ENCODE measurements at places on chromosomes 12 and 14.

GRCh38 chr12:111803038-111803626 is 36.4 kb downstream of the ALDH2 start:
- no peak for DNase-seq

- DNase-seq: no peak
Measured at GRCh38 chr12:18141048-18141982, 51.3 kb upstream of the RERGL start.

- DNase-seq: no peak
Measured at GRCh38 chr12:57341275-57341990, 89.4 kb downstream of the R3HDM2 start.

DNA sequence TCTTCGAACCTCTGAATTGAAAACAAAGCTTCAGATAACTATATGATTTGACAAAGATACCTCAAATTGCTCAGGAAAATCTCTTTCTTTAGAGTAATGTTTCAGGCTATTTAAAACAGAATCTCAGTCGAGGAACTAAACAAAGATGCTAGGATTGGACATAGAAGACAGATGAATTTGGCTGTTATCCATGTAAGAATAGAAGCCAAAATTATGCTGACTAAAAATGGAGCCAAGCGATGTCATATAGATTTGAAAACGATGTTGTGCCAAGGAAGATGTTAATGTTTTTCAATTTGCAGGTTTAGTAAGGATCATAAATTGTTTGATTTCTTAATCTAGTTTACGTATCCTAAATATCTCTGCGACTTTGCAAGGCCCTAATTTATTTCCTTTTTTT is 295.9 kb downstream of the FOXG1 start:
- DNase-seq: no peak

GRCh38 chr12:24724814-24725213 is 224.1 kb downstream of the BCAT1 start:
- no peak for DNase-seq

DNA sequence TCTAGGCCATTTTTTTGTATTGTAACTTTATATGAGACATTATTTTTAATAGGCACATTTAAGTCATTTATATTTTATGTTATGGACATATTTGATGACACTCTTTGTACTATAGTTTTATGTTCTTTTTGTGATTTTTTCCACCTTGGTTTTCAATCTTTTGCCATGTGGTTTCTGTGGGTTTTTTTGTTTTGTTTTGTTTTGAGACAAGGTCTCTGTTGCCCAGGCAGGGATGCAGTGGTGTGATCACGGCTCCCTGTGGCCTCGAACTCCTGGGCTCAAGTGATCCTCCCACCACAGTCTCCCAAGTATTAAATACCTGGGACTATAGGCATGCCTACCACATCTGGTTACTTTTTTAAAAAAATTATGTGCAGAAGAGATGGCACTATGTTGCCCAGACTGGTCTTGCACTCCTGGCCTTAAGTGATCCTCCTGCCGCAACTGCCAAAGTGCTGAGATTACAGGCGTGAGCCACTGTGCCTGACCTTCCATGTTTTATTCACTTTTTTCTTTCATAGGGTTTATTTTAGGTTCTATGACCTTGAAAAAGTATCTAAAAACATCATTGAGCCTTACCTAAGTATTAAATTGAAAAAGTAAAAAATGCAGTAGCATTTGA is 16.3 kb downstream of the MSRB3 start:
- no peak for DNase-seq

- no peak for DNase-seq
Measured at GRCh38 chr12:123833830-123834229, 71.7 kb downstream of the DNAH10 start.

DNA sequence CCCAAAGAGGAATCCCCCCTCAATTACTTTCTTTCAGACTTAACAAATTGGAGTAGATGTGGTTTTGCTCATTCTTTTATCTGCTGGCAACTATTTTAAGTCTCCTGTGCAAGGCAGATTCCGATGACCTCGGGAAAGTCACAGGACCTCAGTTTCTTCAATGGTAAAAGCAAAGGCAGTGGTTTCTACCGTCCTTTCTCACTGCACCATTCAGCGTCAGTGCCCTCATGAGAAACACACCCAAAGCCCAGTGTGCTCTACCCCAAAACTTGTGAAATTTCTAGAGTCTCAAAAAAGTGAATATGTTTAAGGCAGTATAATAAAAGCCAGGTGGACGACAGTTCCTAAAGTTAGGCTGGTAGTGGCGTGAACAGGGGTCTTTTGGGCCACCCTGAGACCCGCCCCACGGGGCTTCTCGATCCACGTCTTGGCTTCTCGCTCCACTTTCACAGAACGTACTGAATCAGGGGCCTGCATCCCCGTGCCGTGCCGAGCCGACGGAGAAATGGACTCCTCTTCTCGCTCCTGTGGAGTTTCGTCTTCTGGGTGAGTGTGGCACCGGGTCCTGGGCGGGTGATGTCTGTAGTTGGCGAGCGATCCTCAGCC is 1.3 kb upstream of the ARHGAP5 start:
- no peak for DNase-seq

DNA sequence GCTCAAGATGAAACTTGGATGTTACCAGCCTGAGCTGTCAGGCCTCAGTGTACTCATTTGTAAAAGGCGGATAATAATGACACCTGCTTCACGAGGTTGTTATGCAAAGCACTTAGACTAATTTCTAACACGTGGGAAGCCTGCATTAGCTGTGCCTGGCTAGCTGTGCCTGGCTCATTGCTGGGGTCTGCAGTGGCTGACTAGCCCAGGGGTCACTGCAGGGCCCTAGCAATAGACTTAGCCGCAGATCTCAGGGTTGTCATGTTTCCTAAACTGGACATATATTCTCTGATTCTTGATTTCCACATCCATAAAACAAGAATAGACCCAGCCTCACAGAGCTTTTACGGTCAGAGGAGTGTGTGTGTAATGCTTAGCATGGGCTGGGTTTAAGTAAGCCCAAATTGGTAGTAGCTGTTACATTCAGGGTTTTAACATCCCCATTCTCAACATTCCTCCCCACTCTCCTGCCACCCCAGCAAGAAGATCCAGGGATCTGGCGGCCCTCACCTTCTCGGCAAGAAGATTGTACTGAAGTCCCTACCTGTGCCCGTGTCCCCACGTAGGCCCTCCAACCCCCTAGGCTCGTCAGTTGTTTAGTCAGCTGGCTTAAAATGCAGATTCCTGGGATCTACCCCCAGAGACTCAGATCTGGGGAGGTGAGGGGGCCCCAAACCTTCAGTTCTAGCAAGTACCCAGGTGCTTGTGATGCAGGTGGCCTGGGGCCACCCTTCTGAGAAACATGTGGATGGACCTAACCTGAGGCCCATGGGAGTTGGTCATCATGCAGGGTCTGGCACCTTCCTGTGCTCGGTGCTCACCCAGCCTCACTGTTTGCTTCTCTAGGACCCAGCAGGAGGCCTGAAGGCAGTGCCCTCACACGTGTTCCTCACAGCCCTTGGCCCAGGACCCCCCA is 8.6 kb downstream of the NR4A1 start:
- peak; percentile 42 for DNase-seq

DNA sequence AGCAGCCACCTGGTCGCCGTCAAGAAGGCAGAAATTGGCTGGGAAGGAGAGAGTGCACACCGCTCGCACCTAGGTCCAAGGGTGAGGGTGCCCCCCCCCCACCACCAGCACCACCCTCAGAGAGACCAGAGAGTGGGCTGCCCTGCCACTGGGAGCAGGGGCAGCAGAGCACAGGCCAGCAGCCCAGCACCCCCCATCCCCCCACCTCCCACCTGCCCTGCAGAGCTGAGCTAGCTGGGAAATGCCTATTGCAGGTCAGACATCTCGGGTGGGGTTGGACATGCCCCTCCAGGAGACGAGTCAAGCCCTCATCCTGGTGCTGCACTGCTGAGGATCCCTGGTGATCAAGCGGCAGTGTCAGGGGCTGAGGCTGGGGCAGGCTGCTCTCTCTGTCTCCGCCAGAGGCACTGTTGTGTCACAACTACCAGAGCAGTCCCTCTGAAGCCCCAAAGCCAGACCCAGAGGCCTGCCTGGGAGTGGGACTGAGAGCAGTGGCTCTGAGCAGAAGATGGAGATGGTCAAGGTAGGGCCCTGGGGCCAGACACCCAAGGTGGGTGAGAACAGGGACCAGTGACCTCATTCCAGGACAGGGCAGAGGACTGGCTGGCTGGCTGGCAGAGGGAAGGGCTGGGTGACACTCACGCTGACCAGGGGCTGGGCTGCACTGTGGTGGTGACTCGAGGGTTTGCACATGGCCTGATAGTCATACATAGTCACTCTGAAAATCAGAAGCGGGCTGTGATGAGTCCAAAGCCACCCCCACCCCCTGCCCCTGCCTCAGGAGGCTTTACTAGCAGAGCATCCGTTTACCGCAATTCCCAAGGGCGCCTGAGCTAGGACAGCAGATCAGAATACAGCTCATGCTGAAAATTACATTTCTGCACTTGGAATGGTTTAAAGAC is 19.7 kb upstream of the LRTM2 start:
- DNase-seq: no peak

GRCh38 chr12:55719371-55719770 is 822 bp upstream of the RDH5 start:
- DNase-seq: no peak

DNA sequence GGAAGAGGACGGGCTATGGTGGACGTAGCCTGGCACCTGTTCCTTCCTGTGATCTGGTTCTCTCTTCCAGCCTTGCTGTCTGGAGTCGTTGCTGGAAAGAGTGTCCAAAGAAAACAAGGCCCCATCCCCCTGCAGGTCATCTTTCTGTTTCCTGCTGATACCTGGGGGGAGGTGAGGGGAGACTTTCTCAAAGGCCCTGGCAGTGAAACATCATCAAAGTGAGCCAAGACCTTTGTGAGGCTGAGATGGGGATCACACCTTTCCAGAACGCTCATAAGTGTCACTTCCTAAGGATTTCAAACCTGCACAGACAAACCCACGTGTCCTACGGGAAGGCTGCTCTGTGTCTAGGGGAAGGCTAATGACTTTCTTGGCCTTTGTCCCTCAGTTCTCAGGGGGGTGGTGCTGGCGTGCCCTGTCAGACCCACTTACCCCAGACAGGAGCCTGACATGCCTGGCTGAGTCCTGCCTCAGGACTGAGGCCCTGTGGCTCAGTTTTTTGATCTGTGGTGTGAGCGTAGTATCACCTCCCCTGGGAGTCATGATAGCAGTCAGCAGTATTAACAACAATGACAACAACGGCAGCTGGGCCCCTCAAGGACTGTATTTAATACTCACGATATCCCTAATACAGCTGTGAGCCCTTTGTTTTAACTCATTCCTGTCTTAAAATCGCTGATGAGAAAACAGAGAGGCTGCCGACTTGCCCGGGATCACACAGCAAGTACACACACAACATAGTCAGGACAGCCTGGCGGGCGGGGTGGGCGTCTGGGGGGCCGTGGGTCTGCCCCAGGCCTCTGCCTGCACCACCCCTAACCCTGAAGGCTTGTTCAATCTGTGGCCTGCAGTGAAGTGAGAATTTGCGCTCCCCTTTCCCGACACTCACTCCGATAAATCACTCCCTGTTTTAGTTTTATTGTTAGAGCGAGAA is 235.2 kb downstream of the SLC41A2 start:
- no peak for DNase-seq

DNA sequence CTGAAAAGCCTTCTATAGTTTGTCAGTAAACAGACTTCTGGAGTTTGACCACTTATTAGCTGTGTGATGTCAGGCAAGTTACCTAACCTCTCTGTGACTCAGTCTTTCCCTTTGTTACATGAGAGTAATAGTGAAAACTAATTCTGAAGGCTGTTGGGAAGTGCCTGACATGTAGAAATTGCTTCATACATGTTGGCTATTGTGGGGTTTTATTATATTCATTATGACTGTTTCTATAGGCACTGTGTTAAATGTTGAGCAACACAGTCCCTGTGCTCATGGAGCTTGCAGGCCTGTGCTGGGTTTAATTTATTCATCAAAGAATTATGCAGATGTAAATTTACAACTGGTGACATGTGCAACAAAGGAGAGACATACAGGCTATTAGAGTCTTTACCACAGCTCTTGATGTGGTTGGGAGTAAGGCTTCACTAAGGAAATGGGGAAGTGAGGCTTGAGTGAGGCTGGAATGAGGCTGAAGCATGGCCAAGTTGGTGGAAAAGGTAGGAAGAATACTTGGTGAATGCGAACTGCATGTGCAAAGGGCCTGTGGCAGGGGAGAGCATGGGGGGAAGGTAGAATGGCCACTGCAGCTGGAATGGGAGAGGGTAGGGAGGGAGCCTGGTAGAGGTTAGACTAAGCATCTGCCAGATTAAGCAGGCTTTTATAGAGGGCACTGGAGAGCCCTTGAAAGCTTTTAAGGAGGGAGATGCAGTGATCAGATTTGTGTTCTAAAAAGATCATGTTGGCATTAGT is 236.4 kb upstream of the CRY1 start:
- no peak for DNase-seq

DNA sequence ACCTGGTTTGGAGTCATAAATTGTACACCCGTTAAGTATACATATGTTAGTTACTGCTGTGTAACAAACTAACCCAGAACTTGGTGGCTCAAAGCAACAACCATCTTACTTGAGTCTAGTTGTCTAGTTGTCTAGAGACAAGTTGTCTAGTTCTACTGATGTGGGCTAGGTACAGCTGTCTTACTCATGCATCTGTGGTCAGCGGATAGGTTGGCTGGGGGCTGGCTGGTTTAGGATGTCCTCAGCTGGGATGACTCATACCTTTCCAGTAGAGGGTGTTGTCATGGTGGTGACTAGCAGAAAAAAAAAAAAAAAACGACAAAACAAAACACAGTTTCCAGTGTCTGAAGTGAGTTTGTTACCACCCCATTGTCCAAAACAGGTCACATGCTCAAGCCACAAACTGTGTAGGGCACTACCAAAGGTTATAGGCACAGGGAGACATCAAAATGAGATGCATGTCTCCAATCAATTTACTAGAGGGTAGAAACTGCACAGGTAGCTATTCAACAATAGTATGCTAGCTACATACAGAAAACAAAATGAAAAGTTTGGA is 680.3 kb downstream of the MED13L start:
- DNase-seq: no peak

DNA sequence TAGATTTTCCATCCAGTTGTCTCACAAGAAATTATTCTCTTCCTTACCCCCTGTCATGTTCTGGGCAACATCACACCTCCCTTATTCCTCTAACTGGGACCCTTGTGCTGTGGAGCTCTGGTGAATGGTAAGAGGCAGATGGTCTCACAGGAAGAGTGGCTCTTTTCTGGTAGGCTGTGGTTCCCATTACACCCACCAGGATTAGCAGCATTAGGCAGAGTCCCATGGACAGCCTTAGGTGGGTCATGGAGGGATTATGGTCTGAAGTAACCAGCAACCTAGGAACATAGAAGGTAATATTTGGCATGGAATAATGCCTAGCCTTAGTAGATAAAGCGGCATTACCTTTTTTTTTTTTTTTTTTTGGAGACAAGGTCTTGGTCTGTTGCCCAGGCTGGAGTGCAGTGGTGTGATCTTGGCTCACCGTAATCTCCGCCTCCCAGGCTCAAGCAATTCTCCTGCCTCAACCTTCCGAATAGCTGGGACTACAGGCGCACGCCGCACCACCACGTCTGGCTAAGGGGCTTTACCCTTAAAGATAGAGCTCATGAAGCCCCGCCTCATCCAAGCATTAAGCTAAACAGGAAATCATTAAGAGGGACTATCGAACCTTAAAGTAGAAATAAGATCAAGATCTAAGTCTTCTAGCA is 4.0 kb downstream of the C14orf119 start:
- no peak for DNase-seq

GRCh38 chr12:18906395-18906794 is 168.5 kb downstream of the CAPZA3 start:
- DNase-seq: no peak
